ENCODE measurements at places on chromosomes 6 and 20. TPM values are rescaled to one million over a fixed set of nuclear protein-coding genes. Genes with fewer than 3 reads are reported as not detected.

GRCh38 chr20:54573838-54574237, 98.4 kb downstream of the DOK5 start:
- DNase-seq: no peak

GRM4 gene
- 3.5 TPM for total RNA-seq

CRISP2 gene
- 197 TPM for total RNA-seq

- DNase-seq: no peak
Measured at GRCh38 chr20:54340206-54340605, 132.3 kb downstream of the PFDN4 start.

FBXO5 gene
- total RNA-seq: 6.8 TPM

GPR63 gene
- total RNA-seq: 4.6 TPM

DNA sequence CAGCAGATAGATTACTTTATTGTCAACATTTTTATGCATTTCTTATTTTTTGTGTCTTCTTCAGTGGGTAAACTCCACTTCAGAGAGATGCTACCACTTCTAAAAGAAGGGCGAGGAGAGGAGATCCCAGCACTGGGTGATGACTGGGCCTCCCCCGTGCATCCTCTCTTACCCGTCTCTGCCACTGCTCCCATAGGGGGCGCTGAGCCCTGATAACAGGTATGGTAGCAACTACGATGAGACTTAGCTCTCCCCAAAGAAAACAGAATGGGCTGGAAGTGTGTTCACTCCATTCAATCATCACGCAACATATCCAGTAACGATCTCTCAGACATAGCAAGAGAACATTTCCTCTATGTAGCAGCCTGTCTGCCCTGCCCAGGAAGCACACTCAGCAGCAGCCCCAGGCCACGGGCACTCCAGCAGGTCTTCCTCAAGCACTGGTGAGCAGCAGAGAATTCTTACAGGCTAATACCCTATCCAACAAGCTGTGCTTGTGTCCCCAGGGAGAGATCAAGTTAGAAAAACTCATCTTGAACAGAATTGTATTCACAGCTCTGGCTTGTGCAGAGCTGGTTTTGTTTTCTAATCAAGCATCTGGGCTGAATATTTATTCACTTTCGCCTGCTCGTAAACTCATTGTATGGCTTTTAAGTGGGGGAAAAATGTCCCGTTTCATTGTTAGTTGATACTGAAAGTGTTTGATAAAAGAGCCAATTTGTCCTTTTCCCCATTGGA, 533.1 kb upstream of the CDH4 start:
- DNase-seq: no peak

GRCh38 chr6:26351544-26351953, 13.4 kb upstream of the BTN3A2 start:
- DNase-seq: no peak

GRCh38 chr6:170271771-170272314, 19.0 kb downstream of the DLL1 start:
- DNase-seq: no peak

EEF1A2 gene
- 15.9 TPM for total RNA-seq

DNA sequence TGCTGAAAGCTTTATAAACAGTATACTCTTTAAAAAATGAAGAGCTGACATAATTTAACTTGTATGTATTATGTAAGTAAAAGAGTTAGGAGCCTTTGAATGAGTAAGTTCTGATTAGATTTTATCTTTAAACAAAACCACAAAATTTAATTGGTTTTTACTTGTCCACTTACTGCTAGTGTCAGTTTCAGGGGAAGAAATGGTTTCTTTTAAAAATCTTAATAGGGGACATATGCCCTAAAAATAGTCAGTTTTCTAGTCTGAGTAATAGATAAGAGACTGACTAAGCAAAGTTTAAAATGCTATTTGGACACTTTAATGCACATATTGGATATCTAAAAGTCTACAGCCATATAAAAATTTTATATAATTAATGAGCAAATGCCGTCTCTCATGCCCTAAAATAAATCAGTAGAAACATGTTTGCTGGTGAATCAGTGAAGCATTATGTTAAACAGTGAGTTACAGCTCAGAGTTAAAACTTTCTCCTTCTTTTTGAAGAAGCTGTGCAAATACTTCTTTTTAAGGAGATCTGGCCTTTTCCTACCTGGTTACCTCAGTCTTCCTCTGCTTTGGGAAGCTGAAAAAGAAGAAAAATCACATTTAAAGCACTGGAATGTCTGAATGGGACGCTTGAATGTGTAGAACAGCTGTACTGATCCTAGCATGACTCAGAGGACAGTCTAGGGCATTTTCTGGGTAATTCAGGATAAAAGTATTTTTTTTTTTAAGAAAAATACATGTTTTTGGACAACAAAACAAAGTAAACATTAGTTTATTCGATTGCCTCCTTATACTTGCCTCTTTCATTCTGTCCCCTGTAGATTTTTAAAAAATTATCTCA, 55.3 kb downstream of the CDH26 start:
- DNase-seq: no peak

GRCh38 chr6:5188646-5189045, 72.1 kb downstream of the LYRM4 start:
- no peak for DNase-seq

GRCh38 chr6:6220718-6221117, 99.7 kb downstream of the F13A1 start:
- no peak for DNase-seq

DNA sequence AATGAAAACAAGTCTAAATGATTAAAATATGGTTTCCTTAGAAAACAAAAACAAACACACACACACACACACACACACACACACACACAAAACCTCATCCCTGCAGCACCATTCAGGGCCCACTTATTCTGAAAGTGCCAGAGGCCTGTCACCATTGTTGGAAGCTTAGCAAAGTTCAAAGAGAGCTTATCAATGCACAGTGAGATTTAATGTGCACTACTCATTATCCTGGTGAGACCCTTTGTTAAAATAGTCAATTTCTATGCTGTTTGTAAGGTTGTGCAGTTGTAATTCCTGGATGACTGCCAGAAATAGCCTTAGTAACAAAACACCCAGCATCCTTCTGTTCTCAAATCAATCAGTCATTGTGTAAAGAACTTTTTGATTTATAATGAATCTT, 482.9 kb downstream of the GRIK2 start:
- DNase-seq: no peak

DNA sequence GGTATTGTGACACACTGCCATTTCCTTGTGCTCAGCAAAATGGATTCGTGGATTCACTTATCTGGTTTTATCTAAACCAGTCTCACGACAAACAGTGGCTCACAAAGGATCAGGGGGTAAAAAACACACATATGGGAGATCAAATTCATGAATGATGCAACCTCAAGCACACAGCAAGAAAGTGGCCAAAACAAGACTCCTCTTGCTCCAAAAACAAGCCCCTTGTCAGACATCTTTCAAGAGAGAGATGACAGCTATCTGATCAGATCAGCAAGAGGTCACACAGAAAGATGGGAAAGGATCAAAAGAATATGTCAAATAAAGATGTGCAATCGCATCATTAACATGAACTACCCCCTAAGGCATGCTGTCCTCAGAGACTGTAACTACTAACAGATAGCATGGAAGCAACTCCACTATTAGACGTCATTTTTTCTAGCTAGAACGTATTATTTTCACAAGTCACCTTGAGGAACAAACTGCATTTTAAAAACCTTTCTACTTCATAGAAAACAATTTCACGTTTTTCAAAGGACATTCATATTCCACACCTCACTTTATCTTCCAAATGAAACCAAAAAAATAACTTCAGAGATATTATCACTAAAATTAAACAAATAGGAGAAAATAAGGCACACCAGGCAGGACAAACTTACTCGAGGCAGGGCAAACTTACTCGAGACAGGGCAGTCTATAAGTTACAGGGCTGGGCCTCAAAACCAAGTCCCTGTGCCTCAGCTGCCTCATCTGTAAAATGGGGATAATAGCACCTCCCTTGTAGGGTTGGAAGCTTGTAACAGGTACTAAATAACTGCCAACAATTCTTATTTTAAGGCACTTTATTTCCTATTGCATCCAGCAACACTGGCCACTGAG, 122.3 kb downstream of the PREX1 start:
- no peak for DNase-seq

DNA sequence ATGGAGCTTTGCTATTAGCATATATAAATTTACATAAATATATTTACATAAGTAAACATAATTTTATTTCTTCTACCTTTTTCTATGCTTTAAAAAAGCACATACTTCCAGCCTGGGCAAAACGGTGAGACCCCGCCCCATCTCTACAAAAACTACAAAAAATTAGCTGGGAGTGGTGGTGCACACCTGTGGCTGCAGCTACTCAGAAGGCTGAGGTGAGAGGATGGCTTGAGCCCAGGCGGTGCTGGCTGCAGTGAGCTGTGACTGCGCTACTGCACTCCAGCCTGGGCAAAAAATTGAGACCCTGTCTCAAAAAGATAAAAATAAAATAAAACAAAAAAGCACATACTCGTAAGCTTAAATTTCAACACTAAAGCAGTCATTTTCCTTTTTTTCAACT, 30.3 kb downstream of the ELOVL5 start:
- DNase-seq: no peak

DNA sequence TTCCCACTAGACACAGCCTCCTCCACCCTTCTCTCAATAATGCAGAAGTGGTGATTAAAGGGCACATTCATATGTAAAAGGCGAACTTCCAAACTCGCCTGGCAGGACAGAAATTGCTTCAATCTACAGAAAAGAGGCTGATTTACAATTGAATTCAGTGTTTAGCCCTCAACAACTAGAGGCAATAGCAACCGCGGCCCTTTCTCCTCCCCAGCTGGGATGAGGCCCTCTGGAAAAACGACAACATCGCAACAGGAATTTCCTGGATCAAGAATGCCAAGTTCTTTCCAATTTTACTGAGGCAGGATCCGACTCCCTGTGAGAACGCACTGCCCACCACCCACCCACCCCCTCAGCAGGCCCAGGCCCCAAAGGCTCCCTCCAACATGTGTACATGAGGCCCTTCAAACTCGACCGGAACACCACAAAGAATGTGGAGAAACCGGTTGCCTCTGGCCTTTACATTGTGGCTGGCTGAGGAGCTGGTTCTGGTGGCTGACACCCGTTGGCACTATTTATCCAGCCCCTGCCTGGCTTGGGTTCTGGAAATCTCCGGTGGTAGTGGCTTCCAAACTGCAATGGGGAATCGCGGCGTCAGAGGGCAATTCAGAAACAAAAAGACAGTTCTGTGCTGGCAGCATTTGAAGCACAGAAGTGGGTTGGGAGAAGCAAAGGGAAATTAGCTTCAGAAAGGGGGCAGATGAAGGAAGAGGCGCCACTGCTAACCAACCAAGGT, 36.8 kb downstream of the ZMYND8 start:
- no peak for DNase-seq

Measured in testis (tissue), 5 donors.